A375 (cell line): ENCODE measurements at places on chromosomes 7 and 10. TPM values are rescaled to one million over a fixed set of nuclear protein-coding genes. Genes with fewer than 3 reads are reported as not detected.

Gene ASCC1
- 15.2 and 21.6 TPM in 2 replicates for total RNA-seq

Gene CREB3L2
- 27.8 and 29.6 TPM in 2 replicates for total RNA-seq

Gene LIPN
- not detected in 2 replicates for total RNA-seq

Gene PAPOLB
- not detected in 2 replicates for total RNA-seq

Gene FAM237B
- total RNA-seq: not detected in 2 replicates

Gene DAGLB
- total RNA-seq: 24.5 and 31.8 TPM in 2 replicates

Gene KCNMA1
- 11.8 and 13.5 TPM in 2 replicates for total RNA-seq

Gene PSD
- 0.11 and 1.0 TPM in 2 replicates for total RNA-seq

Gene FKBP14
- total RNA-seq: 7.5 and 8.5 TPM in 2 replicates

Gene CTBP2
- total RNA-seq: 91.5 and 94.7 TPM in 2 replicates

Gene DOCK1
- total RNA-seq: 31.6 and 40.7 TPM in 2 replicates

Gene FGFBP3
- total RNA-seq: 0.94 and 1.1 TPM in 2 replicates

Gene SLC39A12
- total RNA-seq: not detected in 2 replicates

Gene NUTM2B
- 0.42 and 0.91 TPM in 2 replicates for total RNA-seq

Gene GCK
- not detected in 2 replicates for total RNA-seq

Gene TMEM184A
- 1.6 and 1.7 TPM in 2 replicates for total RNA-seq

Gene GBX1
- total RNA-seq: not detected in 2 replicates

Gene GPER1
- total RNA-seq: 0.30 and 0.48 TPM in 2 replicates

Gene MYL7
- total RNA-seq: not detected in 2 replicates

Gene SHH
- total RNA-seq: 0.03 TPM in 1 of 2 replicates, not detected in the other
